Hepatic stellate cell (primary cell): ENCODE measurements at places on chromosomes 1 and 21.

- no peak for DNase-seq
These were observed 42.8 kb downstream of the MTR start for GRCh38 chr1:236837897-236838296.

DNA sequence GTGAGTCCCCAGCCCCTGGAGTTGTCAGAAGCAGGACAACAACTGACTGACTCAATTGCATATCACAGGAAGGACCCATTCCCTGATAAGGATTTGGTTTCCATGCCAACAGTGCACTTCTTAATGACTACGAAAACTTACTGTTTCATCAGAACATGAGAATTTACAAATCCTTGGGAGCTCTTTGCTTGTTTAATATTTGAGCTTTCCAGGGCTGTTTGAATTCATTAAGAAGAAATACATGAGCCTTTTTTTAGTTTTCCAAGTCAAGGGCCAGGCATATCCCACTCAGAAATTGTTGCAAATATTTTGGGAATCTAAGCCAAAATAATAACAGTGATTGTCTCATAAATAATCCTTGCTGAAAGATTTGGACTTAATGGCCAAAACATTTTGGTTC lies 27.2 kb upstream of the COL24A1 start:
- DNase-seq = no peak

GRCh38 chr1:66575739-66576138 lies 41.8 kb downstream of the SGIP1 start:
- no peak for DNase-seq

GRCh38 chr1:171334024-171334640 lies 20.1 kb downstream of the FMO4 start:
- no peak for DNase-seq

DNA sequence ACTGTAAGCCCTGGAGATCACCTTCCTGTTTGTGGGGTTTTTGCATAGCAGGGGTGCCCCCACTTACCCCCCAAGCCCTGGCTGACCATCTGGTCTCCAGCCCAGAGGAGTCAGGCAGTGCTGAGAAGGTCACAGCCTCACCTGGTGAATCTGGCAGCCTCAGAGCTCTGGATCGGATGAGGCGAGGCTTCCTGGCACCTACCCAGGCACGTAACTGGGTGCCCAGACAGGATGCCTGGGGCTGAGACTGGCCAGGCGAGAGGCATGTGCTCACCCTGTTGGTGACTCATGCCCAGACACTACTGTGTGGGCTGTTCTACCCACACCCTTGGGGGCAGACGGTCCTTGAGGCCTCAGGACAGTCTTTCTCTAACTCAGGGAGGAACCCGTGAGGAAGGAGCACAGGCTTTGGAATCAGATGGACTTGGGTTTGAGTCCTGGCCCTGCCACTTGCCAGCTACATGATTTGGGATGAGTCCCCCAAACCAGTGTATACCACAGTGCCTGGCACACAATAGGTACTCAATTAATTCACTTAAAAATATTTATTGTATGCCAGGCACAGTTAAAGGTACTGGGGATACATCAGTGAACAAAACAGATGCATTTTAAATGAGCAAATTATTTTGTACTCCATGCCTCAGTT lies 15.1 kb upstream of the PADI3 start:
- peak; percentile 91 for DNase-seq
